ENCODE measurements at places on chromosomes 12 and 14.

- DNase-seq, result no peak
Measured at GRCh38 chr12:26614011-26614616, 218.9 kb downstream of the ITPR2 start.

- DNase-seq, result no peak
Measured at GRCh38 chr14:94127330-94127729, 2.1 kb downstream of the IFI27L2 start.

DNA sequence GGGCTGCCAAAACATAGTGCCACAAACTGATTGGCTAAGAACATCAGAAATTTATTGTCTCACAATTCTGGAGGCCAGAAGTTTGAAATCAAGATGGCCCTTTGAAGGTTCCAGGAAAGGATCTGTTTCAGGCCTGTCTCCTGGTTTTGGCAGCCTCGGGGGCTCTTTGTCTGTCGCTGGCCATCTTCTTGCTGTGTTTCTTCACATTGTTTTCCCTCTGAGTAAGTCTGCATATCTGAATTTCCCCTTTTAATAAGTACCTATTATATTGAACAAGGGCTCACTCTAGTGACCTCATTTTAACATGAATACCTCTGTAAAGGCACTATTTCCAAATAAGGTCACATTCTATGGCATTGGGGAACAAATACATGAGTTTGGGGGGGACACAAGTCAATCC is 467.1 kb upstream of the MGAT4C start:
- no peak for DNase-seq

- DNase-seq, result no peak
Measured at GRCh38 chr12:61869796-61870195, 390.4 kb upstream of the USP15 start.

DNA sequence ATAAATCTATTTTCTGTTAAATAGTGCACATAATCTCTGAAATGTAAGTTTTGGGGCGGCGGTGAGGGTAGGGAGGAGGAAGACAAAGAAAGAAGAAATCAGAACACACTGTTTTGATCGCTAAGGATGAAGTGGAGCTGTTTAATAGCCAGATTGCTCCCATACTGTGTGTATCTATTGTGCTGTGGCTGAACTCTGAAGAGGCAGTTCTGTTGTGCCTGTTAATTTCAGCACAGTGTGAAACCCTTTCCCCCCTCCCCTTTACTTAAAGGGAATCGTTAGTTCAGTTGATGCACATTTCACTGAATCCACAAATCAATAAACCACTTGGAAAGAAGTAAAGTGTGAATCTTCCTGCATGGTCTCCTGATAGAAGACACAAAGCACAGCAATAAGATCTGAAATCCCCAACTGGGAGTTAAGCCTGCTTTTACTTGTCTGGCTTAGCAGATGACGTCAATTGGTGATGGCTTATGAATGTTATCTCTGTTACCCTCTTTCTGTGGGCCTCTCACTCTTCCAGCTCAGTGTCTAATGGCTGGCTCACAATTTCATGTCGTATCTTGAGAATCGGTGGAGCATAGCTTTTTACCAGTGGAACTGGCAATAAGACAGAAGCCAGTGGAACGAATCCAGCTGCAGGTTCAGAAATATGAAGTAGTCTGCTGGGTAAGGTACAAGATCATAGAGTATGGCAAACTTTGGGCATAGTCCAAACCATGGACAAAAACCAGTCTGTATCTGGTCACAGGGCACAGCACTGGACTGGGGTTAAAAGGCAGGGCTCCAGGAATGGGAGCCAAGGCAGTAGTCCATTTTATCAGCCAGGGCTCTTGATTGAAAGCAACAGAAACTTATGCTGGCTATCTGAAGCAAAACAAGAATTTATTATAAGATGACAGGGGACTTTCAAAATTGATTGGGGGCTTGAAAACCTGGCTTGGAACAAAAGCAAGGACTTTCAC is 413.5 kb upstream of the SEL1L start:
- DNase-seq, result no peak

Data from GM19239 (cell line).